ENCODE measurements at places on chromosomes 7 and 10. TPM values are rescaled to one million over a fixed set of nuclear protein-coding genes. Genes with fewer than 3 reads are reported as not detected.

The INMT gene
- 1.4 TPM for total RNA-seq

The SKIDA1 gene
- not detected for total RNA-seq

The NUTM2D gene
- total RNA-seq = 2.6 TPM

The CTAGE15 gene
- not detected for total RNA-seq

The HOXA10 gene
- total RNA-seq = not detected

The SFTPD gene
- not detected for total RNA-seq

The TMEM178B gene
- total RNA-seq = 1.2 TPM

The HOXA4 gene
- total RNA-seq = not detected

The PAOX gene
- total RNA-seq = 6.3 TPM

The FAM131B gene
- 0.55 TPM for total RNA-seq

The CRYGN gene
- total RNA-seq = not detected

The NXPH1 gene
- total RNA-seq = not detected

The ANKRD30A gene
- not detected for total RNA-seq

The CYP2C9 gene
- not detected for total RNA-seq

The PRSS37 gene
- not detected for total RNA-seq

The HOXA2 gene
- total RNA-seq = not detected

The GNAT3 gene
- not detected for total RNA-seq

The TMEM184A gene
- total RNA-seq = not detected

The HYAL4 gene
- total RNA-seq = not detected

Measured in activated naive CD4-positive, alpha-beta T cell treated with anti-CD3 and anti-CD28 coated beads, Interleukin-2, amount 10 ng/mL, durations not matched to agents 5 hours and 36 hours (primary cell).